ENCODE measurements at places on chromosomes 4 and X.
A peak's percentile ranks its signal among the peaks of the same experiment; 100 is the strongest.

- peak; percentile 38 for DNase-seq
Observed at GRCh38 chr4:109233570-109233969, 68.9 kb downstream of the COL25A1 start.

DNA sequence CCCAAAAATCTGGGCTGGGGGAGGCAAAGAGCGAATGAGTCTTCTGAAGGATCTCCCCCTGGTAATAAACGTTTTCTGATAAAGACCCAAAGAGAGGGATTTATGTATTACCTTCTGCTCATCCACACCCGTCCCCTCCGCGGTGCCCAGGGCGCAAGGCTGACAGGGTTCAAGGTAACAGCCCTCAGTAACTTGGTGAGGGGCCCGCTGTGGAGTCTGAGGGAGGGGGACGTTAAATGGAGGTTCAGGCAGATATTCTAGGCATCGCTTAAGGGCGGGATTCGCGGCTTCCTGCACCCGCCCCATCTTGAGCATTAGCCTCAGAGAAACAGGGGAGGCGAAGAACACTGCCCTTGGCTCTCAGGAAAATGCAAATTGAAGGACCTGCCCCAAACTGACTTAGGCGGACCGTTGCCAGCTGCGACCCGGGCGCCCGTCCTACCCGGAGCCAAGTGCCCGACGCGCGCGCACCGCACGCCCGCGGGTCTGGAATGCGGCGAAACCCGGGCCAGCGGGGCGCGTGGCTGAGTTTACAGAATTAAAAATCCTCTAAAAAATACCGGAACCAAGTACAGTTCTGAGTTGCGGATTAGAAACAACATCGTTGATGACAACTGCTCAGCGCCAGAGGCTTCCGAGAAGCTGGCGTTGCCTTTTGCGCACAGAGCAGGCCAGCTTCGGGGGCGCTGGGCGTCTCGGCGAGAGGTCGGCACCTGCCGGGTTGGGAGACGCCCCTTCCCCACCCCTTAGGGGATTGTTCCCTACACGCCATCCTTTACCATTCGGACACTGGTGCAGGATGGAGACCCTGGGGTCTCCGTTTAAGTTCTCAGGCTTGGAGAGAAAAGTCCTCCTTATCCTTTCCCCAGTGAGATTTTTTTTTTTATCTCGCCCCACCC lies 2.8 kb downstream of the HELT start:
- DNase-seq = no peak

DNA sequence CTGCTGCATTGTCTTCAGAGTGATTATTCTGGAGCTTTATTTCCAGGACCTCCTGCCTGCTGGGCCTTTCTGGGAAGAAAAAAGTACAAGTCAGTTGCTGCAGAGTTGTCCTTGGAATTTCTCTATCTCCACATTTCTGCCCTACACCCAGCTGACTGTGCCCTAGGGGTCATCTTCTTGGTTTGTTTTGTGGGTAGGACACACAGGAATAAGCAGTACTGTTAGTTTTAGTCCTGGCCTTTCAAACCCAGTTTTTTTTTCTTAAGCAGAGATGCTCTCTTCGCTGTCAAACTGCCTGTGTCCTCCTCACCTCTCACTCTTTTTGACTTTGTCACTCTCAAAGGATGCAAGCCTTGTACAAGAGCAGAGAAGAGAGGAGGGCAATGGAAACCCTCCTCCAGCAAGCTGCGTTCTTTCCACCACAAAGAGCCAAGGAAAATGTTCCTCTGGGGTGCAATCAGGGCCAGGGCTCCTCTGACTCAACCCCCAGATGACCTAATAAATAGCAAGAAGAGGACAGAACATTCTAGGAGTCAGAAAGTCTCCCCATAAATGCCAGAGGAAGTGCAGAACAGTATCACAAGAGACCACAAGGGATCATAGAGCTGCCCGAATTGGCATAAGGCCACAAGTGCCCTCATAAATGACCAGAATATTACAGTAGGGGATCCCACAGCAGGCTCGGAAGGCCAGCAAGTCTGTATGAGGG lies 186.2 kb downstream of the RCHY1 start:
- DNase-seq = no peak

- DNase-seq = no peak
Observed at GRCh38 chr4:73437558-73437956, 1.5 kb downstream of the AFP start.

- no peak for DNase-seq
Observed at GRCh38 chr4:39021631-39022030, 10.6 kb downstream of the TMEM156 start.

DNA sequence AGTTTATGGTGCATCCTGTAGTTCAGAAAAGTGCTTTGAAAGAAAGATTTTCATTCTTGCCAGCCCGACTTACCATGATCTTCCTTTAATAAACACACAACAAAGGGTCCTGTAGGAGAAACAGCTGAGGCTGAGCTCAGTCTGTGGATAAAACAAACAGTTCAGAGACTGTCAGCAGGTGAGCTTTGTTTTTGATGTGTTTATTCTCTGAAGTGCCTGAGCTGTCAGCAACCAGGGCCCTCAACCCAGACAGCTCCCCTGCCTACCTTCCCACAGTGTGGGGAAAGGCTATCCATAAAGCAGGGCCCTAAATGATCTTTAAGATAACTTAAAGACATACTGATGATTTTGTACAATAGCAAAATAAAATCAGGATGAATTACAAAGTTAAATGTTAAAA lies 459.2 kb upstream of the GALNT7 start:
- DNase-seq = no peak

DNA sequence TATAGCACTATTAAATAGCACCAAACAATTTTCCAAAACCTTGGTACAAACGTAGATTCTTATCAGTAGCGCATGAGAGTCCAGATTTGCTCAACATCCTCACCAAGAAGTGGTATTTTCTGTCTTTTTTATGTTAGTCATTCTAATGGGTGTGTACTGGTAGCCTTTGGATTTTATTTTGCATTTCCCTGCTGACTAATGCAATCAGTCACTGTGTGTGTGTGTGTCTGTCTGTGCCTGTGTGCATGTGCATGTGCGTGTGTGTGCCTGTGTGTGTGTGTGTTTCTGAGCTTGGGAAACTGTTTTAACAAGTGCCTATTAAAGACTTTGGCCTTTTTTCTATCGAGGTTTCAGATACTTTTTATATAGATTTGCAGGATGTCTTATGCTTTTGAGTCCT lies 82.2 kb upstream of the MAGEA10 start:
- peak; percentile 6 for DNase-seq

DNA sequence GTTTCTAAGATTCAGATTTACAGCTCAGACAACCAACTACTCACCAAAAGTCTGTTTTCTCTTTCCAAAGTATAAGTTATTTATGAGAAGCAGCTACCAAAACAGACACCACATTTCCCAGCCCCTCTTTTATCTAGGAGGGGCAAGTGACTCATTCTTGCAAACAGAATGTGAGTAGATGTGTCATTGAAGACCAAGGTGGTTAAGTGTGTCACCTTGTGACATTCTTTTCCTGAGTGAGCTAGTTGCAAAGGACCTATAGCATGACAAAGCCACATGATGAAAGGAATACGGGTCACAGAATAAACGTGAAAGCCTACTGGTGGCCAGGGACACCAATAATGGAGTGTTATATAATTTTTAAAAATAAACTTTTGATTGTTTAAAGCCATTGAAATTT lies 50.0 kb downstream of the SLC7A11 start:
- DNase-seq = no peak

- no peak for DNase-seq
Observed at GRCh38 chr4:113972781-113973180, 6.7 kb downstream of the ARSJ start.

- no peak for DNase-seq
Observed at GRCh38 chrX:130055103-130055502, 55.2 kb downstream of the ELF4 start.

DNA sequence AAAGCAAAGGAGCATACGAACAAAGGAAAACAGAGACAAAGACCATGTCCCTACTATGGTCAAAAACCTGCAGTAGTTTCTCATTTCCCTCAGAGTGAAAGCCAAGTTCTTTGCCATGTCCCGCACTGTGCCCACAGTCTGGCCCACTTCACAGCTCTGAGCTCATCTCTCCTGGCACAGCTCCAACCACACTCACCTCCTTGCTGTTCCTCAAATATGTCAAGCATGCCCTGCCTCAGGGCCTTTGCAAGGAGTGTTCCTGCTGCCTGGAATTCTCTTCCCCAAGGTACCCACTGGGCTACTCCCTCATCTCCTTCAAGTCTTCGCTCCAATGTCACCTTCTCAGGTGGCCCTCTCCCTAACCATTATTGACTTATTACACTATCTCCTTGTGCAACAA lies 72.1 kb downstream of the COX18 start:
- DNase-seq = no peak

DNA sequence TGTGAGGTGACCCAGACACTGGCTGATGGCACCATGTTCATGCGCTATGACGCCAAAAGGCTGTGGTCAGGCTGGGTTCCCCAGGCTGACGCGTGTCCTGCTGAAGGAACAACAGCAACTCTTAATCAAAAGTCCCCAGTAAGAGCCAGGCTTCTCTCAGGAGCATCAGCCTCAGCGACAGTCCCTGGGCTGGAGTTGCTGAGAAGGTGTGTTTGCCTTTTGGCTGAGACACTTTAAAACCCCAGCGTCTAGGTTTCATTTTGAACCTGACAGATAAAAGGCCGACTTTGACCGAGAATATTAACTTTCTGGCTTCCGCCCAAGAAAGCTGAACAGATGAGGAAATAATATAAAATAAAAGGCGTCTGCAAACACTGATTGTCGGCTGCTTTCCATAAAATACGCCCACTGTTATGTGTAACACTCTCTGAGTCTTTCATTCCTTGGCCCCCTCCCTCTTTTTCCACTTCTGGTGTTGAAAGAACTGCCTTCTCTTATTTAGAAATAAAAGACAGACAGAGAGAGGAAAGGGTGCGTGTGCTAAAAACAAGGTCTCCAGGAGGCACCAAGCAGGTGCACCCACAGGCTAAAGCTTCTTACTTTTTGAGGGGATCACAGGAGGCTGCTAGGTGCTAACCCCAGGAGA lies 373.6 kb downstream of the MID1IP1 start:
- DNase-seq = no peak

DNA sequence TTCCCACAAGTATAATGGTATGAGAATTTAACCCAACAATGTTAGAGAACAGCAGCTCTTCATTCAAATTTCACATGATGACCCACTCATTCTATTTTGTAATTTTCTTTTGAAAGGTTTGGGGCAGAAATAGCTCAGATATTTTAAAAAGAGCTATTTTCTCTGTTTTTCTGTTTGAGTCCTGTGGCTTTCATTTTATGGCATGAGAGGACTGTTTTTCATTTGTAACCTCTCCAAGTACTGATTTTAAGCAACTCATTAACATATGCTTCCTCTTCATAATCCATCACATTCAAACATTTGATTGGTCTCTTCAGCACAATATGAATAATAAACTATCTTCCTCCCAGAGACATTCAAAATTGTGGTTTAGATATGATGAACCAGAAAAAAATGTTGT lies 129.0 kb upstream of the TEX13A start:
- DNase-seq = no peak

GRCh38 chr4:36979533-36979932 lies 265.0 kb upstream of the NWD2 start:
- no peak for DNase-seq

DNA sequence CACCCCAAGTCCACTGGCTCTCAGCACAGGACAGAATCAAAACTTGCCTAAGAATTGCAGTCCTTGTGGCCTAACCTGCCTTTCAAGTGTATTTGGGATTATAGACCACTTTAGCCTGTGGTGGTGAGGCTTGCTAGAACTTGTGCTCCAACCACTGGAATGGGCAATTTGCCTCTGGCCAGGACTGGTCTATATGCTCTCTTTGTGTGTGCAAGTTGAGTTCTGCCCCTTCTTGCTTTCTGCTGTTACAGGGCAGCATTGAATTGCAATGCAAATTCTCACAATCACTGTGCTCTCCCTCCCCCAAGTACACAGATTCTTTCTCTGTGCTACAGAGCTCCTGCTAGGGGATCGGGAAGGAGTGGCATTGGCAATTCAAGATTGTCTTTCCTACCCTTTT lies 233.6 kb upstream of the DIPK2B start:
- DNase-seq = no peak

- DNase-seq = no peak
Observed at GRCh38 chr4:58732973-58733372, 1622.8 kb upstream of the IGFBP7 start.

DNA sequence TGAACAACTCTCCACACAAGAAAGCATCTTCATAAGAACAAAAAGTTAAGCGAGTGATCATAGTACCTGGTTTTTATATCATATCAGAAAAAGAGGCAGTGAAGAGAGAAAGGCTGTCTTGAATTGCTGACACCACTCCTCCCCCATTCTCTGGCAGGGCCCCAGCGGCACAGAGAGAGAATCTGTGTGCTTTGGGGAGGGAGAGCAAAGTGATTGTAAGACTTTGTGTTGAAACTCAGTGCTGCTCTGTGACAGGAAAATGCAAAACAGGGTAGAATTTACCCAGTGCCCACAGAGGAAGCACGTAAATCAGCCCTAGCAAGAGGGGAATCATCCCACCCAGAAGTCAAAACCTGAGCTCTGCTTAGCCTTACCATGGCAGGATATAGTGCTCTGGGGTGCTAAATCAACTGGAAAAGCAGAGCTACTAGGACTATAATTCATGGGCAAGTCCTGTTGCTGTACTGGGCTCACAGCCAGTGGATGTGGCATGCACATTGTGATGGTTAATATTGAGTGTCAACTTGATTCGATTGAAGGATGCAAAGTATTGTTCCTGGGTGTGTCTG lies 174.6 kb downstream of the PRR32 start:
- DNase-seq = no peak

DNA sequence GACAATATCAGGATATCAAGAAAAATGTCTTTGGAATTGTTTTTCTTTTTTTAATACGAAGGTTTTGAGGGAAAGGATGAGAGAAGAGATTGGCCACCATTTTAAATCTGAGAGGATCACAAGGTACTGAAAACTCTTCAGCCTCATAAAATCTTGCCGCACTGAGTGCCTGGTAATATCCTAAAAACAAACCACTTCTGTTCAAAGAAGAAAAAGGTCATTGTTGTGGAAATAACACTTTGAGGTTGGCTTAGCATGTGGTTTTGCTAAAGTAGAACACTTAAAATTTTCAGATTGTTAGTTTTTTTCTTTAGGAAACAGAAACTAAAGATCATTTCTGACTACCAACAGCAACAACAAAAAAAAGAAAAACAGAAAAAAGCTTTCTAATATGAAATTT lies 1.0 kb upstream of the CLDN22 start:
- DNase-seq = no peak

GRCh38 chr4:2962614-2963174 lies 512 bp downstream of the NOP14 start:
- DNase-seq = no peak

DNA sequence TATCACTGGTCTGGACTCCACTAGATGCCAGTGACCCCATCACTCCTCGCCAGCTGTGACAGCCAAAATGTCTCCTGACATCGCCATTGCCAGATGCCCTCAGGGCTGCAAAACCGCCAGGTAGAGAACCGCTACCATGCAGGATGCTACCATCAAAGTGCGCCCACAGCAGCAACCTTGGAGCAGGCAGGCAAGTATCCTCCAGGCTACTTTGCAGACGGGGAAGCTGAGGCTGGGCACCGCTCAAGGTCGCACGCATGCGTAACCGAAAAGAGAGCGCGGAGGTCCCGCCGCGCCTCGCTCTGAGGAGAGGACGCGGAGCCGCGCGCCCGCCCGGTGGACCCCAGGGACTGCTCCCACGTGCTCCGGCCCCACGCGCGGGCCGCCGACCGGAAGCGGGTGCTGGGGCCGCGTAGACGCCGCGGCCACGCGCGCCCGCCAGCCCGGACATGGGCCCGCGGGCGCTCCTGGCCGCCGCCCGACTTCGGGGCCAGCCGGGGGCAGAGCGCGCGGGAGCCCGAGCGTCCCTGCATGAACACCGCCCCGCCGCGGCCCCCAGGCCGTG lies at the start of gene STS:
STS (plus strand) TSS at position 300 of the 565 bp plus-strand sequence. CDS start 105,488 bp downstream, outside the sequence.
- no peak for DNase-seq
